Breast epithelium (tissue), 4 donors: ENCODE measurements at places on chromosomes 7 and 10. TPM values are rescaled to one million over a fixed set of nuclear protein-coding genes. Genes with fewer than 3 reads are reported as not detected.

DNA sequence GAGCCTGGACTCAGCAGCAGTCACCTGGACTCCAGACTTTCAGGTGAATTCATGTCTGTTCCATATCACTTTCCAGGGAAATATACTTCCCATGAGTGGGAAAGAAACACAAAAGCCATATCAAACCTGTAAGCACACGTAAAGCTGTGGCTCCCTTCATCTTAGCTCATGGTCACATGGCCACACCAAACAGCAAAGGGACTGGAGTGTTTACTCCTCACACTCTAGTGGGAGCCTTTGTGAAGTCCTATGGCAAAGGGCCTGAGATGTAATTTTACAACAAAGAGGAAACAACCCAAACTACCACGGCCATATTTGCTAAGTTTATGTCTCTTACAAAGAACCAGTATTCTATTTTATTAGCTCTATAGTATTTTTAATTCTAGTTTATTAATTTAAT is 16.3 kb downstream of the SFTPA1 start:
- no peaks in the 10 kb centered on the region for H3K36me3 ChIP-seq
- no peaks in the 10 kb centered on the region for H3K4me1 ChIP-seq
- DNase-seq, result no peak
- no peak overlapping the region for H3K4me3 ChIP-seq
- H3K27ac ChIP-seq, result no peak overlapping the region
- no peaks in the 10 kb centered on the region for H3K27me3 ChIP-seq

RTKN2 gene
- 1.3 TPM for total RNA-seq

CYTH3 gene
- total RNA-seq, result 23.6 TPM

ENO4 gene
- 0.66 TPM for total RNA-seq
